ENCODE measurements at places on chromosomes 11 and 22.
A peak's percentile ranks its signal among the peaks of the same experiment; 100 is the strongest.

DNA sequence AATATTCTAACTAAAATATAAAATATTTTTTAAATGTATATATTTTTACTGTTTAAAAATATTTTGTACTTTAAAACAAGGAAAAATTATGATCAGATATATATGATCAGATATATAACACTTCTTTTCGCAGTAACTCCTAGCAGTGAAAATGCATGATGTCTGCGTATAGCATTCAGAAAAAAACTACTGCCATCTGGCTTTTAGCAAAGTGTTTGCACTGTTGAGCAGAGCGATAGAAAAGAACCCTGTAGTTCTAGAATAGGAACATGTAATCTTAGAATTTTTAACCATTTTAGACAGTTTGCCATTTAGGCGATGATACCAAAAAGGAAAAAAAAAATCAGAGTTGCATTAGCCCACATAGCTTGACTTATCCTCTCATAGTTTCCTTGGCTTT is 370.4 kb upstream of the ANO3 start:
- H3K36me3 ChIP-seq: no peaks in the 10 kb centered on the region
- DNase-seq: no peak
- no peak overlapping the region for H3K4me3 ChIP-seq
- H3K4me1 ChIP-seq: no peaks in the 10 kb centered on the region
- H3K27ac ChIP-seq: no peak overlapping the region

DNA sequence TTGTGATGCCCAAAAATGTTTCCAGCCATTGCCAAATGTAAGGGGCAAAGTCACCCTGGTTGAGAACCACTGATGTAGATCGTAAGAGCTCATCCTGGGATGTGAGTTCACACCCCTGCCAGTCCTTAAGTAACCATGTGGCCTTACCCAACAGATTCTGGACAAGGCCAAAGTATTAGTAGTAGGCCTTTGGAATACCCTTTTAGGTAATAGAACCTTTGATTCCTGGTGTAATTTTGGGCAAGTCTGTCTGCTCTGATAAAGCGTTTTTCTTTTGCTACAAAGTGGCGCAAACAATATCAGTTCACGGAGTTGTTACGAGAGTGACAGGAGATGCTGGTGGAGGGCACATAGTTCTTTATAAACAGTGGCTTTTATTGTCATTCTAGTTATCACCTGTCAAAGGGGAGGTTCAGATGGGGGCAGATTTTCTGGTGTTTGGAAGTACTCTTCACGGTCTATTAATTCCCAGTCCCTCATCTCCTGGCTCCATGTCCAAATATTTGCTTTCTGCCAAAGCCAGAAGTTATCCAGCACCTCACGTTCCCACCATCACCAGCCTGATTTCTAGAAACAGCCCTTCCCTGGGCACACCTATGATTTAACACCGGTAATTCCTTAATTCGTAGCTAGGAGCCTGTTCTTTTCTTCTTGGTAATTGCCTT is 73.8 kb upstream of the CRYBB3 start:
- H3K4me1 ChIP-seq: peaks cover 38% of the 10 kb centered on the region
- H3K4me3 ChIP-seq: no peak overlapping the region
- DNase-seq: no peak
- H3K36me3 ChIP-seq: no peaks in the 10 kb centered on the region
- H3K27ac ChIP-seq: no peak overlapping the region
- no peaks in the 10 kb centered on the region for H3K27me3 ChIP-seq

- no peaks in the 10 kb centered on the region for H3K4me1 ChIP-seq
- no peak overlapping the region for H3K27ac ChIP-seq
- H3K36me3 ChIP-seq: no peaks in the 10 kb centered on the region
- DNase-seq: no peak
Measured at GRCh38 chr11:75786101-75786736, 17.6 kb downstream of the DGAT2 start.

- no peaks in the 10 kb centered on the region for H3K36me3 ChIP-seq
- H3K4me3 ChIP-seq: no peak overlapping the region
- H3K4me1 ChIP-seq: no peaks in the 10 kb centered on the region
- no peaks in the 10 kb centered on the region for H3K27me3 ChIP-seq
- H3K27ac ChIP-seq: no peak overlapping the region
- no peak for DNase-seq
Measured at GRCh38 chr11:29124470-29124869, 892.4 kb downstream of the KCNA4 start.

DNA sequence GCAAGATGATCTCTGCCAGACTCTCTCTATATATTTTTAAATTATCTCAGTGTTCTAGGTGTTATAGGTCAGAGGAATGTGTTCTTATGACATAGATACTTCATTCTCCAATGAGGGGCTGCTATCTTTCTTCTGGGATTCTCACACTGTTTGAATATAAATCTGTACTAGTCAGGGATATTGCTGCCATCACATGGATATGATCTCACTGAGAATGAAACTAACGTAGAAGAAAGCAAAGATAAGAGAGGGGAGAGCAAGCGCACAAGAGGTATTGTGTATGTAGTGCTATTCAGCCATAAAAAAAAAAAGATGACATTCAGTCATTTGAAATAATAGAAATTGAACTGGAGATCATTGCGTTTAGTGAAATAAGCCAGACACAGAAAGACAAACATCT is 42.2 kb upstream of the SLC36A4 start:
- H3K27me3 ChIP-seq: no peaks in the 10 kb centered on the region
- no peak overlapping the region for H3K27ac ChIP-seq
- DNase-seq: no peak

GRCh38 chr11:111776398-111777093 is 10.4 kb upstream of the PPP2R1B start:
- no peaks in the 10 kb centered on the region for H3K27me3 ChIP-seq
- H3K27ac ChIP-seq: no peak overlapping the region
- H3K4me3 ChIP-seq: no peak overlapping the region
- H3K4me1 ChIP-seq: no peaks in the 10 kb centered on the region
- H3K36me3 ChIP-seq: no peaks in the 10 kb centered on the region

GRCh38 chr11:12801976-12802375 is 127.8 kb downstream of the TEAD1 start:
- H3K4me3 ChIP-seq: no peak overlapping the region
- H3K4me1 ChIP-seq: peaks cover 66% of the 10 kb centered on the region
- no peaks in the 10 kb centered on the region for H3K27me3 ChIP-seq

GRCh38 chr22:48902983-48903650 is 924.6 kb downstream of the BRD1 start:
- no peak for DNase-seq
- no peak overlapping the region for H3K27ac ChIP-seq
- H3K27me3 ChIP-seq: no peaks in the 10 kb centered on the region
- H3K4me3 ChIP-seq: no peak overlapping the region

DNA sequence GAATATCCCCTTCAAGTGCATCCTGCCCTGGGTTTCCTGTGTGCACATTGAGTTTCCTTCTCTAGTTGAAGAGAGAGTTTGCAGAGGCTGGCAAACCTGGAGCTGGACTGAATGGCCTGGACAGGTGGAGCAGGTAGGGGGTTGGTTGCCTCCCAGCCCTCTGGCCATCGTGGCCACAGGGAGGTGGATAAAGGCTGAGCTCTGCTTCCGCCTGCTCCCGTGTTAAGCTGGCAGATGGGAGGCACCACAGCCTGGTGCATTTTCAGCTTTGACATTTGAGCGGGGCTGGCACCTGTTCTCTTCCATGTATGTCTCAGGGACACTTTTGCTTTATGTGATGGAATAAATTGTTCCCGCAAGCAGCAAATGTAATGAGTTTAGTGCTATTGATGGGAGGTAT is 11.1 kb downstream of the MICAL2 start:
- H3K27ac ChIP-seq: no peak overlapping the region
- DNase-seq: no peak
- peaks cover 16% of the 10 kb centered on the region for H3K4me1 ChIP-seq
- no peak overlapping the region for H3K4me3 ChIP-seq
- H3K27me3 ChIP-seq: no peaks in the 10 kb centered on the region
- H3K36me3 ChIP-seq: no peaks in the 10 kb centered on the region

DNA sequence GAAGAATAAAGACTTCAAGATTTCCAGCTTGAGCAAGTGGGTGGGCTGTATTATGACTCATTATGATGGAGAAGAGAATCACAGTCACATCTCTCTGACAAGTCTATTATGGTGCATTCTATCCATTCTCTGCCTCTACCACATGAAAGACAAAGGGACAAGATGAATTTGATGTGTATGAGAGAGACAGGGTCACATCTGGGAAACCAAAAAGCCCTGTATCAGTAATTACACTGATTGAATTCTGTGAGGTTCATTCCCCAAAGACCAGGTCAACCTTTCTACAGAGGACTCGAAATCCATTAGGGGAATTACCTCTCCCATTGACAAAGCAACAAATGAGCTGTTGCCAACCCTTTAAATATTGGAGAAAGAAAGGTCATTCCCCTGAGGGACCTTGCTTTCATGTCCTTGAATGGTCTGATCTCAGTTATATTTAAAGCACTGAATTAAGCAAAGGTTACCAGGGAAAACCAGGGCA is 109.6 kb downstream of the USP35 start:
- no peak overlapping the region for H3K4me3 ChIP-seq
- no peaks in the 10 kb centered on the region for H3K27me3 ChIP-seq
- H3K27ac ChIP-seq: no peak overlapping the region
- H3K36me3 ChIP-seq: no peaks in the 10 kb centered on the region

DNA sequence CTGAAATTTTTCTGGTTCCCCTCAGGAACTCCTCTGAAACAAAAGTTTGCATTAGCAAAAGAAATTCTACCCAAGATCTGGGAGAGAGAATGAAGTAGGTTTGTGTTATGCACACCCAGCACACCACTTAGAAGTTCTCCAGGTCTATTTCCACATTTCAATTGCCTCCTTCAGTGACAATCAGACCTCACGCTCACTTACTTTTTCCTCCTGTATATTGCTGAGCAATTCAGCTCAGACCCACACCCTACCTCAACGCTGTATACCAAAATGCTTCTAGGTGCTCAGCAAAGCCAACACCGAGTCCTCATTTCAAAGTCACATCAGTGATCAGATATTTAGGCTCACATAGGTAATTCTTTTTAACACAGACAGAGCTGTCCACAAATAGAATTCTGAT is 19.2 kb downstream of the MRGPRX3 start:
- no peaks in the 10 kb centered on the region for H3K27me3 ChIP-seq
- no peak overlapping the region for H3K27ac ChIP-seq

DNA sequence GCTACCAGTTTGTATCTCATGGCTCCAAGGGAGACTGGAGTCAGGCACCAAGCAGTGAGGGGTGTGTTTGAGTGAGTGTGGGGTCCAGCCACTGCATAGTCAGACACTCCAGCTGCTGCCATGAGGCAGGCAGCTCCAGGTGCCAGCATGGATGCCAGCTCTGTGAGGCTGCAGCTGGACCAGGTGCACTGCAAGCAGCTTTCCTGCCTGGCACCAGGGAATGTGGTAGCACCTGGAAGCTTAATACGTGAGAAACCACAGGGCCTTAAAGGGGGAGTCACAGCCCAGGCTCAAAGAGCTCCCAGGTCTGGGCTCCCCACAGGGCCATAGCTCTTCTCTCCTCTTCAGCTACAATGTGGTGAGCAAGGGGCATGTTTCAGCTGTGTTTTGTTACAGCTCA is 817.8 kb upstream of the LUZP2 start:
- H3K4me1 ChIP-seq: no peaks in the 10 kb centered on the region
- H3K27me3 ChIP-seq: no peaks in the 10 kb centered on the region
- H3K4me3 ChIP-seq: no peak overlapping the region
- H3K27ac ChIP-seq: no peak overlapping the region

DNA sequence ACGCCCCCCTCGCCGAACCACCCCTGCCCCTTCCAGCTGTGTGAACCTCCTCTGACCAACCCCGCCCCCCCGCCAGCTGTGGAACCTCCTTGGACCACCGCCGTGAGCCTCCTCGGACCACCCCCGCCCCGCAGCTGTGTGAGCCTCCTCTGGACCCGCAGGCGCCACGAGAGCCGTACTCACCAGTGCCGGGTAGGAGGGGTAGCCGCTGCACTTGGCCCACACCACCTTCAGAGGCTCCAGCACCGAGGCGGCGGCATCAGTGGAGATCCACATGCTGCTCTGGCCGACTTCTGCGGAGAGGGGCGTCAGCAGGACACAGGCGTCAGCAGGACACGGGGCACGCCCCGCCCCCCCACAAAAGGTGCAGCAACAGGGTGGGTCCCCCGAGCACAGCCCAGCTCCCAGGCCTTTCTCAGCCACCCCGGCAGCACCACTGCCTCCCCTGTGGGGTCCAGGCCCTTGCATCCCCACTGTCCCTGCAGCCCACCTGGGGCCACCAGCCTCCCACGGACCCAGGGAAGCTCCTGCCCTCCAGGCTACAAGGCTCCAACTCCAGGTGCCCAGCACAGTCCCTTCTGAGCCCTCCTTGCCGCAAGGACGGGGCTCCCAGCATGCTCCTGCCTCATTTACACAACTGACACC is 51.7 kb downstream of the BRD1 start:
- no peak overlapping the region for H3K27ac ChIP-seq
- no peak for DNase-seq
- peaks cover 54% of the 10 kb centered on the region for H3K36me3 ChIP-seq
- no peaks in the 10 kb centered on the region for H3K27me3 ChIP-seq

- peaks cover 18% of the 10 kb centered on the region for H3K4me1 ChIP-seq
- peak overlapping the region; percentile 63 for H3K4me3 ChIP-seq
- no peaks in the 10 kb centered on the region for H3K27me3 ChIP-seq
Measured at GRCh38 chr22:29580200-29580810, 608 bp downstream of the NIPSNAP1 start.

GRCh38 chr11:68818181-68818580 is 23.5 kb downstream of the CPT1A start:
- H3K4me1 ChIP-seq: peaks cover 30% of the 10 kb centered on the region
- H3K27me3 ChIP-seq: no peaks in the 10 kb centered on the region

GRCh38 chr11:112519751-112520150 is 259.1 kb upstream of the PLET1 start:
- DNase-seq: no peak
- no peaks in the 10 kb centered on the region for H3K36me3 ChIP-seq
- H3K4me3 ChIP-seq: no peak overlapping the region
- no peak overlapping the region for H3K27ac ChIP-seq
- peaks cover 20% of the 10 kb centered on the region for H3K4me1 ChIP-seq

DNA sequence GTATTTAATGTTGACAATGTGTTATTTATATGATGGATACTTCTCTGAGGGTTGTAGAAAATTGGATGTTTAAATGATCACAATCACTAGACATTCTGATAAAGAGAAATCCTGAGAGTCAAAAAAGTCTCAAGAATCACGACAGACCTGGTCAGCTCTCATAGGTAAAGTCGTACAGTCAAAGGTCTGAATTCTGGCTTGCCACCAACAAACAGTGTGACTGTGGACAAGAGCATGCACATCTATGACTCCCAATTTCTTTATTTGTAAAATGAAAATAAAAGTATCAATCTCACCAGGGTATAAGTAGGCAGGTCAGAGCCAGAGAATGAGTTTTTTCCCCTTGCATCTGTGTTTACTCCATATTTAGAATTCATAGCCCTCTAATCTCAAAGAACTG is 556.7 kb downstream of the FAM181B start:
- H3K4me3 ChIP-seq: no peak overlapping the region
- H3K36me3 ChIP-seq: no peaks in the 10 kb centered on the region
- no peaks in the 10 kb centered on the region for H3K27me3 ChIP-seq

Measured in vagina (tissue), 2 donors.